Stromal cell of bone marrow (primary cell): ENCODE measurements at places on chromosomes 2 and 18.
A peak's percentile ranks its signal among the peaks of the same experiment; 100 is the strongest.

DNA sequence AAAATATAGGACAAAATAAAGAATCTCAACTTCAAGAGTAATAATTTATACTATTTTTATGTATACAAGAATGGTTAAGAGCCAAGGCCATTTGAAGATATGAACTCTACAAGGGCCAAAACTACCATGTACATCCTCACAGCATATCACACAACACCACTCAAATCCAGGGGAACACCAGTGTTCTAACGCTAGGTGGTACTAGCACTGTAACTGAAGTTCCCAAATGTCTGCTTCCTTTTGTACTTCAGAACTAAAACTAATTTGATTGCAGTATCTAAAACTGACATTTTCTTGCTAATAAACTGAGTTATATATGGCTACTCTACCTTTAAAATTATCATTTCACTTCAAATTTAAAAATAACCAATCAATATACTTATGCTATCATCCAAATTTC lies 47.0 kb downstream of the REV1 start:
- no peak for DNase-seq

- DNase-seq, result no peak
Observed at GRCh38 chr18:366466-367061, 98.7 kb upstream of the THOC1 start.

DNA sequence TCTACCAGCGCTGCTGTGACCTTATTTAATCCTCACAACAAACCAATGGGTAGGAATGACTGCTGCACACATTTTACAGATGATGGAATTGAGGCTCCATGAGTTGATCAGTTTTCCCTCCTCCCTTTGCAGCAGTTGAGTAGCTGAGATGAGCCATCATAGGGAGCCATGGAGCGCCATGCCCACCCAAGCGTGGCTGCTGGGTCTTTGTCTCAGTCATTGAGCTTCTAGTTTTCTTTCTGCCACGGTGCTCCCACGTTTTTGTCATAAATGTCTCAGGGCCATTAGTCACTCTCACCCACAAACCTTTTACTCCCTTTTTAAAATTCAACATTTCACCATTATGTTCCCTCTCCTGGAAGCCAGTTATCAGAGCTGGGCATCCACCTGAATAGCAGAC lies 45.8 kb downstream of the TMEM17 start:
- DNase-seq, result no peak

- DNase-seq, result no peak
Observed at GRCh38 chr18:21321711-21322110, 79.7 kb downstream of the GREB1L start.

DNA sequence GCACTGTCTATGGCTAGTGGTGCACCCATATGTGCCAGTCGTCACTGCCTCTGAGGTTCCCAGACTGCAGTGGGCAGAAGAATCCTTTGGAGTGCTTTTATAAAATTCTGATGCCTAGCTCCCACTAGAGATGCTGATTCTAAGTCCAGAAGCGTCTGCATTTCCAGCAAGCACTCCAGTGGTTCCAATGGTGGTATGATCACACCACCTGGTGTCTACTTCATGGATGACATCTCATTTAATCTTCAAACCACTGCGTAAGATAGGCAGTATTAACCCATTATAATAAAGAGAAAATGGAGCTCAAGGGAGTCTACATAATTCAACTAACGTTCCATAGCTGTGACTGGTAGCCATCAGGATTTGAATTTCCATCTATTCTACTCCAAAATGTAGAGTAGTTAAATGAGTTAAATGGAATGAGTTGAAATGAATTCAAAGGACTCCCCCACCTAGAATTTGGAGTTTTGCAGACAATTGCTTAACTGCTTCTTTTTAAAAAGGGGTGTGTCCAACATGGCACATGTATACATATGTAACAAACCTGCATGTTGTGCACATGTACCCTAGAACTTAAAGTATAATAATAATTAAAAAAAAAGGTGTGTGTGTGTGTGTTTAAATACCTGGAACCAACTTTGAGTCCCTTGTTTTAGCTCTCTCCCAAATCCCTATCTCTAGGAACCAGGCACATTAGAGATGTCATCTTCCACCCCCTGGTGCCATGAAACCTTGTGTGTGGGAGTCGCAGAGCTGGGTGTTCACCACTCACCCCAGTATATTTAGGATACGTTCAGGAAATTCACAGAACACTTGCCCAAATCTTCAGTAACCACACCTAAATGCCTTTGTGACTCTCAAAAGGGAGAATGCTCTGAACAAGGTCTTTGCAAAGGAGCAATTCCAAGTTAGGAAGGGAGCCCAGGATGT lies 14.1 kb downstream of the LAMA3 start:
- DNase-seq, result peak; percentile 58

- DNase-seq, result no peak
Observed at GRCh38 chr2:96891591-96892333, 21.9 kb upstream of the SEMA4C start.

DNA sequence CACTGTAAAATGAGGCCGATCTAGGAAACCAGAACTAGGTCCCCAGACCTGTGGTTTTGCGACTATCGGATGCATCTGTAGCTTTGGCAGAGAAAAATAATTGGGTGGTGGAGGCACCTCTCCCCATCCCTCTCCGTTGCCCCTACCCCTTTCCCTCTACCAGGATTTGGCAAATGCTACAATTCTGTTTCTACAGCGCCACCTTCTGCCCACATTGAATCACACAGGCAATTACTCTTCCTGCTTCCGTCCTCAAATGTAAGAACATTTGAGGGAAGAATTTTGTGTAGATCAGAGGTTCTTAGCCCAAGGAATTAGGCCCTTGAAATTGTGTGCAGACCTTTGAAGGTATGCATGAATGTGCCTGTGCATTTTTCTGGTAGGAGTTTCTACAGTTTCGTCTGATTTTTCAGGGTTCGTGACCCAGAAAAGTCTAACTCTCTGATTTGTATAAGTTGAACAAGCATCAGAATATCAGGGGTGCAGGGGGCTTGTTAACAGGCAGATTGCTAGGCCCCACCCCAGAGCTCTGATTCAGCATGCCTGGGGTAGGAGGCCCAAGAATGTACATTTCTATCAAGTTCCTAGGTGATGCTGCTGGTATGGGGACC lies 11.2 kb downstream of the ATP6V1B1 start:
- peak; percentile 36 for DNase-seq

GRCh38 chr2:49255409-49255971 lies 101.2 kb upstream of the FSHR start:
- no peak for DNase-seq

- DNase-seq, result no peak
Observed at GRCh38 chr2:210224591-210224940, 681 bp downstream of the ACADL start.

- no peak for DNase-seq
Observed at GRCh38 chr2:30264274-30264673, 32.9 kb downstream of the LBH start.

DNA sequence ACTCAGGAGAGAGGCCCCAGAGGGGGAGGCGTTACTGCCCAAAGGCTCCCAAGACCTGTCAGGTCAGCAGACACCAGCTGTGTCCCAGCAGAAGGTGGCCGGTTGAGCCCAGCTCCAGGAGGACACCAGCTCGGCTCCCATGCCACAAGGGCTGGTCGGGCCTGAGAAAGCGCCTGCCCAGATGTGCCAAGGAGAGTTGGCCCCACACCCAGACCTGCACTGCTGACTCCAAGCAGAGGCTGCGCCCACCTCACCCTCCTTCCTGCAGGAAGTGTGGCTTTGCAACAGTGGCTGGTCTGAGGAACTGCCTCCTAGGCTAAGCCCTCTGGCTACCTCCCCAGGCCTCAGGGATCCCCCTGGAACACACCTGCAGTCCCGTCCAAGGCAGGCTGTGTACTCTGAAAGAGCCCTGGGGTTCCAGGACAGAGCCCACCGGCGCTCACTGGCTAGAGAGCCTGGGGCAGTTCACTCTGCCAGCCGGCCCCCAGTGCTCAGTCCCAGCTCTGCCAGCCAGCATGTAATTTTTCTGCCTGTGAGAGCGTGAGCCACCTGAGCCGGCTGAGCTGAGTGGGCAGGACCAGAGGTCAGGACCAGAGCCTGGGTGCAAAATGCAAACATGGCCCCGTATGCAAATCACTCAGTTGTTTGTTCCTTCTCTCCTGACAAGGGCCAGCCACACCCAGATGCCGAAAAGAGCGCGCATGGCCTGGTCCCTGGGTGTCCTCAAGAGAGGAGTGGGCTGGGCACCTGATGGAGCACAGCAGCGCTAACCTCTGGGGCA lies 36.9 kb upstream of the PTMA start:
- DNase-seq, result no peak
